ENCODE measurements at places on chromosomes 3 and 15.
A peak's percentile ranks its signal among the peaks of the same experiment; 100 is the strongest.

- DNase-seq, result no peak
Measured at GRCh38 chr15:71752604-71753289, 57.6 kb upstream of the NR2E3 start.

- DNase-seq, result no peak
Measured at GRCh38 chr15:74609938-74610301, 5.7 kb upstream of the CLK3 start.

DNA sequence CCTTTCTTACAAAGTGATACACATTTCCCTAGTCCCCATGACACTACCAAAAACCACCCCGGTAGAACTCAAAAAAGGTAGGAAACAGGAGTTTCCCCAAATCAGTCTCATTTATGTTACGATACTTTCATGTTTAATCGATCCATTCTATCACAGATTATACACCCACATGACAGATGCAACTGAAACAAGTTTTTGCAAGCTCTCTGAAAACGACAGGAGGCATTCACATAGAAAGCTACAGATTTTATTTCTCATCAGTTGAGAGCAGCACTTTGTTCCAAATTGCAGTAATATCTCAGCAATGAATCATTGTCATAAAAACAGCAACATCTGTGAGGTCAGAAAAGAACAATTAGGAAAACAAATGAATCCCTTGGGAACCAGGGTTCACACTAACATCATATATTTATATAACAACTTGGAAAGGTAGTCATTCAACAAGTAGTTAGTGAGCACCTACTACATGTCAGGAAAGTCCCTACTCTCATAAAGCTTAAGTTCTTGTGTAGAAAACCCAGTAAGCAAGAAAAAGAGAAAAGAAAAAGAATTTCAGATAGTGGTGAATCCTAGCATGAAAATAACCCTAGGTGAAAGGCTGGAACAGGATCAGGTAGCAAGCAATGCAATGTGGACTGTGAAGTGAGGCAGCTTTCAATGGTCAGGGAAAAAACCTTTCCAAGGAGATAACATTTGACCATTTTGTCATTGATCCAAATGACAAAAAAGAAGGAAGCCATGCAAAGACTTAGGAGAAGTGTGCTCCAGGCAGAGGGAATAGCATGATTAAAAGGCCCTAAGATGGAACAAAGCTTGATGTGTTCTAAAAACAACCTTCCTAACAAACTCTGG is 8.3 kb downstream of the PLD1 start:
- DNase-seq, result no peak

GRCh38 chr3:178193846-178194245 is 342.4 kb upstream of the KCNMB2 start:
- DNase-seq, result no peak

- DNase-seq, result no peak
Measured at GRCh38 chr3:194730365-194730764, 44.7 kb downstream of the FAM43A start.

- no peak for DNase-seq
Measured at GRCh38 chr3:19231792-19232461, 83.6 kb downstream of the KCNH8 start.

DNA sequence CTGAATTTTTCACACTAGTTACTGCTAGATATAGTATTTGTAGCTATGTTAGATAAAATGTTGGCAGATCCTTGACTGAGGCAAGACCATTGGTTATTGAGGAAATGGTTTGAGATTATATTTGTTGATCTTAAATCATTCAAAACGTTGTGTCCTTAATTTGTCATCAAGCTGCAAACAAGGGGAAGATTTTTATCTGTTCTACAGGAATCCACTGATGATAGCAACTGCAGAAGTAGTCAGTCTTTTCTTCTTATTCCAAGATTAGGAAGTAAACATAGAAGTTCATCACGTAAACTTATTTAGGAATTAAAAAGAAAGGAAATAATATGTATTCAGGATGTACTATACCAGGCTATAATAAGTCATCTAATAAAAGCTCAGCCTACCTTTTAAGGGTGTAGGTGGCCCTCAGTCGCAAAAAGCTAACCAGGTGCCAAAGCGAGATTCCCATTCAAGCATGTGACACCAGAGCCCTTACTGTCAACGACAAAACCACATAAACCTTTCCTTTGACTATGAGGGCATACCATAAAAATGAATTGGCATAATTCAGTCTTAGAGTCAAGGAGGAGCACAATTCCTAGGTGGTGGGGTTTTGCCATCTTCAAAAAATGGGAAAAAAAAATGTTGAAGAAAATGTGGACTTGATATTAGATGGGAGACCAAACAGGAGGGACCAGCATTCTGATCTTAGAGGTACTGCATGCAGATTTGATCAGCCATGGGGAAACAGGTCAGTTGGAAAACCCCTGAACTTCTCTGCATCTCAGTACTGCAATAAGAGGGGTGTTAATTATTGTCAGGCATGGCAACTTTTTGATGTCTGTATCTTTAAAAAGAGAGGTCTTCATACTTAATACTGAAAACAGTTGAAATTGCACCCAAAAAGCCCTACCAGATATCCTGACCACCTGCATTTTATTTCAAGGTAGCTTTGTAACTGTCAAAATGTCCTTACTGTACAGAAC is 212.5 kb upstream of the UBE2E1 start:
- DNase-seq, result no peak

DNA sequence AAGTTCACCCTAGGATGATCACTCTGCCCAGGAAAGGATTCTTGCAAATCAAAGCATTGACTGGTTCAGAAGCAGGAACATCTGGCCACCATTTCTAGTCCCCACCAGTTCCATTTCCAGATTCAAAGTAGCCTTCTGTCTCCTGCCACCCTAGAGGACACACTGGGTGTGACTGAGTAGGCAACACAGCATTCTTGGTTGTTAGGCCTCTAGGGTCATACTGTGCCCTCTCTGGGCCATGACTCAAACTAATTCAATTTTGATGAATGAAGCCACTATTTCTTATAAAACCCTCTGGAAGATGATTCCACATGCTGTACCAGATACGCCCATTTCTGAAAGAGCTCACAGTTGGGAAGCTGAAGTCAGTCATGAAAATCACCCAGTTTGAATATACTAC is 69.7 kb downstream of the WDR76 start:
- no peak for DNase-seq

GRCh38 chr3:72888546-72889309 is 882 bp downstream of the GXYLT2 start:
- no peak for DNase-seq

DNA sequence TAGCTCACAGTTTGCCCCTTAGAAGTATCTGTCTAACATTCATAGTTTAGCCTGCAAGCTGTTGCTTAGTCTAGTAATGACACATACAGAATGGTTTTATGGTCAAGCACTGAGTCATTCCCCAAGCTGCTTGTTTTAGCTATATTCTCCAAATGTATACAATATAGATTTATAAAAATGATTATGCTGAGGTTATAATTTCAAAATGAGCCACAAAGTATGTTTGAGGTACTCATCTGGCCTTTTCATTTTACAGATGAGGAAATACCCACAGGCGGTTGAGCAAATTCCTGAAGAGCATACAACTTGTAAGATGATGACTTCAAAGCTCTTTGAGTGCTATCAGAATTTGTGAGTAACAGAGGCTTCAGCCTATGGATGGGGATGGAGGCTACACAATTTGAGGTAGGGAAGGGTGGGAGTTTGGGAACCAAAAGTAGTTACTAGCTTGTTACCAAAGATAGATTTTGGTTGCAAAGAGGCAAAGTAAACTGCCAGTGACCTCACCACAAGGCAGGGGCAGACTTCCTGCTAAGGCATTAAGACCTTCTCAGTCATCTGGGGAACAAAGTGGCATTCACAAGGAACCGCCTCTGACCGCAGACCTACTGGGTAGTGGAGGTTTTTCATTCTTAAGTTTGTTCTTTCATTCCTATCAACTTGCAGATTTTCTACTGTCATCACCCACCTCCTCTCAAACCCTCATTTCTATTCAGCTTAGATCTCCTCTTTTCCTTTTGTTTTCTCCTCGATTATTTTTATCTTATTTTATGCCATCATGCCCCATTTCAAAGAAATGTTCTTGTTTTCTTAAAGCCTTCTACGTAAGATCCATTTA is 257.2 kb upstream of the NECTIN3 start:
- DNase-seq, result no peak

DNA sequence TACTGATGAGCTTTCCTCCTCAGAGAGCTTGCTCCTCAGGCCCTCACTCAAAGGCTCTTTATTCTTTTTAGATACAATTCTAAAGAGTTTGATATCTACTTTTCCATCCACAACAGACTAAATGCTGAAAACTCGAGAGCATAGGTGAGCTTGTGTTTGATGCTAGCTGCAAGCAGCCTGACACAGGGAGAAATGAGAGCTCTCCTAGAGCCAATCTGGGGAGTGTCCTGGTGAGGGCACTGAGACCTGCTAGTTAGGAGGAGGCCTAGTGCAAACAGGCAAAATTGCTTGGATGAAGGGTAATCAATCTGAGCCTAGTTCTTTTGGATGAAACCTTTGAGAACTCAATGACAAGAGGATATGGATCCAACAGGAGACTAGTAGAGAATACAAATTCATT is 300.8 kb downstream of the ZBTB20 start:
- DNase-seq, result no peak

DNA sequence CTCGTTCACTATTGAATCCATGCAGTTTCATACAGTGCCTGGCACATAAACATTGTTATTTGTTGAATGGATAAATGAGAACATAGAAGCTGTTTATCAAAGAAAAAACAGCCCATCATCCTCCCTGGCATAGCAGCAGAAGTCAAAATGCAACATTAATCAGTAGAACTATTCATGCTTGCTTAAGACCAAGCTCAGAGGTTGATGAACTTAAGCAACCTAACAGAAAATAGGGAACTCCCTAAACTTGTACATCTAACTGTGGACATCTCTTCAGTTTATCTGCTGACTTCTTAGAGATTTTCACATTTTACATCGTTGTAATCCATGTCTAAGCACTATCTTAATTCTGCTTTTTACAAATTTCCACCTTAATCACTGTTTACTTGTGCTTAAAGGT is 29.2 kb downstream of the SENP8 start:
- no peak for DNase-seq

GRCh38 chr3:49756036-49756435 is 30.3 kb downstream of the IP6K1 start:
- DNase-seq, result no peak

- no peak for DNase-seq
Measured at GRCh38 chr3:25291481-25291905, 136.6 kb upstream of the RARB start.

GRCh38 chr15:44790215-44790614 is 53.9 kb downstream of the TRIM69 start:
- no peak for DNase-seq

GRCh38 chr3:98326945-98327344 is 26.7 kb upstream of the OR5K4 start:
- DNase-seq, result no peak

DNA sequence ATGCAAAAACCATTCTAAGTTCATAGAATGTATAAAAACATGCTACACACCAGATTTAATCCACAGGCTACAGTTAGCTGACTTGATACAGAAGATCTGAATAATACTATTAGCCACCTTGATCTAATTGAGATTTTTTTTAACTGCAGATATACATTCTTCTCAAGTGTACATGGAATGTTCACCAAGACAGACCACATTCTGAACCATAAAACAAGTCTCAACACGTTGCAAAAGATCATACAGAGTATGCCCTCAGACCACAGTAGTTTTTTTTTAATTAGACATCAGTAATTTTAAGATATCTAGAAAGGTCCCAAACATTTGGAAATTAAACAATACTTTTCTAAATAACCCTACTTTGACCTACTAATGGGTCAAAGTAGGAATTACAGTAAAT is 83.3 kb downstream of the FGF7 start:
- no peak for DNase-seq

DNA sequence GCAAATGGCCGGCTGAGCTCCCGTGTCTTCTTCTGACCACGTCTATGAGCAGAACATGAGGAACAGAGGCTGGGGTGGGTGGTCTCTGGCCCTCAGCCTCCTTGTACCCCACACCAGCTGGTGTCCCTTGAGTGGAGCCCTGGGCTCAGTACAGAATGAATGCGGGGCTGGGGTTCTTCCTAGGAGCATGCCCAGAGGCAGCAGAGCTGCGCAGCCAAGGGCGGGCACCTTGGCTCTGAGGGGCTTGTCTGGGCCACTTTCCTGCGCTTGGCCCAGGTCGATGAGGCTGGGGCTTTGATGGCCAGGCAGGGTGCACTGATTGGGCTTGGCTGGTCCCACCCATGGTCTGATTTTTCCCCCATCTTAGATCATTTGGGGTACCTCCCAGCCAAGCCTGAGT is 6.4 kb downstream of the SCN5A start:
- peak; percentile 43 for DNase-seq

DNA sequence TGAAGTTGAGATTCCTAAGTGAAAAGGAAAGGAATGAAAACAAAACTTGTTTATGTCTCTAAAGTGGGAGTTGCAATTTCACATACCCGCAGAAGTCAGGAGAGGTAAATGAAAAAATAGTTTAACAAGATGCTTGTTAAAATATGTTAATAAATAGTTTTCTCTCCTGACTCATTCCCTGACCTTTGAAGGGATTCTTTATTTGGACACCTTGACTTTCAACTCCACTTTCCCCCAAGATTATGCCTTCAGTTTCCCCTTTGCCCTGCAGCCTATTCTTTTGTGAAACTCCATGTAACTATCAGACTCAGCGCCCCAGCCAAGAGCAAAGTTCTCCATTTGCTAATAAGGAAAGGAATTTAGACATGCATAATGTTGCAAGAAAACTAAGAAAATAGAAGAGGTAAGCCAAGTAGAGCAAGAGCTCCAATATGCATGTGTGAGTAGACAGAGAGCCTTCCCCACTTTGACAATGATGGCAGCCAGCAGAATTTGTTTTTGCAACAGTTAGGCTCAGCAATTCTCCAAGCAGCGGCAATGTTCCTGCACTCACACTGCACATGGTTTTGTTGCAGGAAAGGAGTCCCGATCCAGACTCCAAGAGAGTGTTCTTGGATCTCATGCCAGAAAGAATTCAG is 61.2 kb downstream of the CD200 start:
- DNase-seq, result no peak

GRCh38 chr15:52438047-52438446 is 90.6 kb downstream of the MYO5A start:
- DNase-seq, result no peak

DNA sequence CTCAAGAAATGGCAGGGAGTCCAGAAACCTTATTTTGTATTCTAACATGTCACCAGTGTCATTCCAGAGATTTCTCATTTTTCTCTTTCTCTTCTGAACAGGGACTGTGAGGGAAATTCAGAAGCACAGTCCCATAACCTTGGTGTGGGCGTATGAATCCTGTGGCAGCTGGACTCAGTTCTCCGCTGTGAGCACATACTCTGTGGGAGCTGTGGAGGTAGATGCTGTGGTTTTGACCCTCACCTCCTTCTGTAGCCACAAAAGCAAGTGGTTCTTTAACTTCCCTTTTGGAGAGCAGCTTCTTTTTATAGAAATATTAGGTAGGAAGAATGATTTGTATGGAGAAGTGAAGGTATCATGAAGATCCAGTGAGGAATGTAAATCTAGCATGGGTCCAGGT is 13.4 kb downstream of the TMEM207 start:
- no peak for DNase-seq

Measured in type B pancreatic cell (in vitro differentiated cells).